ENCODE measurements at places on chromosomes 1 and 21. TPM values are rescaled to one million over a fixed set of nuclear protein-coding genes. Genes with fewer than 3 reads are reported as not detected.

- peak; percentile 45 for DNase-seq
Observed at GRCh38 chr1:51648180-51649109, 31.6 kb downstream of the OSBPL9 start.

- DNase-seq = no peak
Observed at GRCh38 chr1:48225579-48225978, 3.1 kb downstream of the SLC5A9 start.

DNA sequence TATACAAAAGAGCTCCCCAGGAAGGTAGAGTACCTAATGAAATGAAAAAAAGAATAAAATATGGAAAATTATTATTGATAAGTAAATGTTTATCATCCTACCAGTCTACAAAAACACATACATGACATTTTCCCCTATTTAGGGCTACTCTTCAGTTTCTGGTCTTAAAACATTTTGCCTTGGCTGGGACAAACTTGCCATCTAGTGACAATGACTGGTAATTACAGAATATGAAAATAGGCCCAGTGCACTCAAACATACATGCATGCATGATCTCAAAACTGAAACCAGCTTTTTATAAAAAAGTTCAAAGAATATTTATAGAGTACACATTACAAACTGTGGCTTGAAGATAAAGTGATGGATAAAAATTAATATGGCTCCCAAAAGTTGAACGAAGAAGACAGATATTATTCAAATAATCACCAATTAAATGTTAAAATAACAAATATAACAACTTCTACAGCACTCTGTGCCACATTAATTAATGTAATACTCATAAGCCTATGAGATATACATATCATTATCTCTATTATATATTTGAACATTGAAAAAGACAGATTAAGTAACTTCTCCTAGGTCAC is 10.5 kb upstream of the RNPC3 start:
- DNase-seq = peak; percentile 65

DNA sequence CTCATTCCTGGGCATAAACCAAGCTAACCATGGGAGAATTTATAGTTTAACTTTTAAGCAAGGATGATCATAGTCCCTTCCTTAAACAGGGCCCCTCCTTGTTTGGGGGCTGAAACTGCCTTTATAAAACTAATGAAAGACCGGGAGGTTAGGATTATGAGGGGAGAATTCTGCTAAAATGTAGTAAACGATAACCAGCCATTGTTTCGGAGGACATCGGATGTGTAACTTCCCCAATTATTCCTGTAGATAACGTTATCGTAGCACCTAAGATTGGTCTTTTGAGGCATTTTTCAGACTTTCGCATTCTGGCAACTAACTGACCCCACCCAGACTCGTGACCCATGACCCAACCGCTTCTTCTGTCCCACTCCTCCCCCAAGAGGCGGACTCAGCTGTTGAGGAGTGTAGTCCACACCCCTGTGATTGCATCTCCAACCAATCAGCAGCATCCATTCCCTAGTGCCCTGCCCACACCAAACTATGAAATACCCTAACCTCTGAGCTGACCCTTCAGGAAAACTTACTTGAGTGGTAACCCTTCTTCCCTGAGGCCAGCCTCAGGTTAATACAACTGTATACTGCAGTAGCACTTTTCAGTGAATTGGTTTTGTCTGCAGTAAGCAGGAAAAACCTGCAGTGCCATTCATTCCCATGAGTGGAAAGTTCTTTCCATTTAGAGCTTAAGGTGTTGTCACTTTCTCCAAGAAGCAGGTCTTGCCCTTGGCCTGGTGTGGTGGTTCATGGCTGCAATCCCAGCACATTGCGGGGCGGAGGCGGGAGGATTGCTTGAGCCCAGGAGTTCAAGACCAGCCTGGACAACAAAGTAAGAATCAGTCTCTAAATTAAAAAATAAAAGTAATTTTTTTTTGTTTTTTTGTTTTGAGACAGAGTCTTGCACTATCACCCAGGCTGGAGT is 823 bp upstream of the SYF2 start:
- peak; percentile 82 for DNase-seq

- no peak for DNase-seq
Observed at GRCh38 chr1:17393230-17393629, 21.2 kb downstream of the PADI6 start.

DNA sequence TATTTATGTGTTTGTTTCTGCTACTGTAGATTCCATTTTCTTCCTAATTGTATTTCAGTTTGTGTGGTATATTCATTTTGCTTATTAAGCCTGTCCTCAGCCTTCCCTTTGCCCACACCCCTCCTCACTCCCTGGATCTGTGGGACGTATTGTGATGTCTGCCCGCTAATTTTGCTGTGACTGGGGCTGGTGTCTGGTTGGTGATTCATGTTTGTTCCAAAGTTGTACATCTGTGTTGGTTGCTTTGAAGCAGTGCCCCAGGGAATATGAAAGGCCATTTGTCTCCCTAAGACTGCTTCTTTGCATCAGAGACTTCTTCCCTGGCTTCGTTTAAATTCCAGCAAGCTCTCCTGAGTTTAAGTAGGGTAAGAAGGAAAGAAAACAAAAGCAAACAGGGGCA is 289.5 kb upstream of the SGIP1 start:
- DNase-seq = no peak

DNA sequence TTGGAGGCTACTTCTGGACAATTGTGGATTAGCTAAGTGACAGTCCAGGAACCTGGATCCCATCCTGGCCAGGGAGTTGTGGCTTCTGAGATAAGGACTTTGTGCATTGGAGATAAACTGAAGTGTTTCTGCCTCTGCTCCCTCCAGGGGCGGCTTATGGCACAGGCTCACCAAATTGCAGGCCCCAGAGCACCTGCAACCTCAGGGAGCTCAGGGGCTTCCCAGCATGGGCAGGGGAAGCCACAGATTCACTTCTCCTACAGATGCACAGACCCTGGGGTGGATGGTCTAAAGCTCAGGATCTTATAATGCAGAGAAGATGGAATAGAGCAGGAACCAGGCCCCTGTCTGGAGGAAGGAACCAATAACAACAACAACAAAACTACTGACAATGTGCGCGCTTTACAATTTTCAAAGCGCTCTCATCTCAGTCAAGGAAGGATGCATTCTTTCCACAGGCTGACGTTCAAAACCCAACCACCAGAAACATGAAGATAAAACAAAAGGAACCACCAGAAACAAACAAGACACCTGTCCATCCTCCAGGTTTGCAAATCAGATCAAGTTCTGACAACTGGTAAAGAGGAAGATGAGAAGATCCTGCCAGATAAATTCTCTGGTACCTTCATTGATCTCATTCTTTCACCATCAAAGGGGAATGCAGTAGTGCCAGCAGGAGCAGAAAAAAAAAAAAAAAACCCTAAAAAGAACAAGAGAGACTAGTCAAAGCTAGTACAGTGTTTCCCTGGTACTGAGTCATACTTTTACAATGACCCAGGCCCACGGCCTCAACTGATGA is 121.0 kb upstream of the IRF2BP2 start:
- DNase-seq = no peak

The MYCL gene
- polyA plus RNA-seq = 3.4 TPM

The TTLL10 gene
- 0.21 TPM for polyA plus RNA-seq

The DNAH14 gene
- polyA plus RNA-seq = 4.4 TPM
